GM12864 (cell line): ENCODE measurements at places on chromosomes 16 and 17.

GRCh38 chr16:67336116-67336515 lies 9.5 kb downstream of the LRRC36 start:
- no peak for DNase-seq

DNA sequence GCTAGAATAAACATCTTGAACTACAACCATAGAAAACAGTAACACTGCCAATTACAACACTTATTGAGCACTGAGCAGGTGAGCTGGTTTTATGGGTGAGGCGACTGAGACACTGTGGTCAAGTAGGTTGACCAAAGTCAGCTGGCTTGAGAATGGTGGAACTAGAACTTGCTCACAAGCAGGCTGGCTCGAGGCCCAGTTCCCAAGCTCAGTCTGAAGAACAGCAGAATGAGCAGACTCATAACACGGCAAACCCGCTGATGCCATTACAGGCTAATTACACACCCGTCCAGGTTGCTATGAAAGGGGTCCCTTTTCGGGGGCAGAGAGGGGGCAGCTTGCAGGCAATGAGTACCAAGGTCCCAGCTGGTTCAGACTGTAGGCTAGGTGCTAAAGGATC lies 6.5 kb downstream of the ZZEF1 start:
- no peak for DNase-seq

GRCh38 chr17:4331614-4332013 lies 34.9 kb downstream of the UBE2G1 start:
- DNase-seq = peak; percentile 40

DNA sequence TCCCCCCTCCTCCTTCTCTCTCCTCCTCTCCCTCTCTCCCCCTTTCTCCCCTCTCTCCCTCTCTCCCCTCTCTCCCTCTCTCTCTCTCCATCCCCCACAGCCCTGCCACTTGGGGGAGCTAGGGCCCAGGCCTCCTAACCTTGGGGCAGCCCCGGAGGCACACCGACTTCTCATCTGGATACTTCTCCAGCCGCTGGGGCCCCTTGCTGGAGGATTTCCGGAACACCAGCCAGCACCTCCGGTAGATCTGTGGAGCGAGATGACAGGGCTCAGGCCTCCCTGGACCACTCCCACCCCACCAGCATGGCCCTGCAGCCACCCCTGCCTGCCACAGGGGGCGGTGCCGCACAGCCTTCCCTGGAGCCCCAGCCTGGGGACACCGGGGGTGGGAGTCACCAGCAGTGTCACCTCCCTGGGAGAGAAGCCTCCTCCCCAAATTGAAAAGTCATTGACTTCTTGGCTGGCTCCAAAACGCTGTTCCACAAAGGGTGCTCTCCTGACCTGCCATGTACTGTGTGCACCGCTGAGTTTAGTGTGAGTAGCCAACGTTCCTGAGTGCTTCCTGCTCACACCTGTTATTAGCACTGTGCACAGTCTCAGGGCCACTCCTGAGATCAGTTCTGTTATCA lies 10.5 kb downstream of the DOK4 start:
- DNase-seq = peak; percentile 41

DNA sequence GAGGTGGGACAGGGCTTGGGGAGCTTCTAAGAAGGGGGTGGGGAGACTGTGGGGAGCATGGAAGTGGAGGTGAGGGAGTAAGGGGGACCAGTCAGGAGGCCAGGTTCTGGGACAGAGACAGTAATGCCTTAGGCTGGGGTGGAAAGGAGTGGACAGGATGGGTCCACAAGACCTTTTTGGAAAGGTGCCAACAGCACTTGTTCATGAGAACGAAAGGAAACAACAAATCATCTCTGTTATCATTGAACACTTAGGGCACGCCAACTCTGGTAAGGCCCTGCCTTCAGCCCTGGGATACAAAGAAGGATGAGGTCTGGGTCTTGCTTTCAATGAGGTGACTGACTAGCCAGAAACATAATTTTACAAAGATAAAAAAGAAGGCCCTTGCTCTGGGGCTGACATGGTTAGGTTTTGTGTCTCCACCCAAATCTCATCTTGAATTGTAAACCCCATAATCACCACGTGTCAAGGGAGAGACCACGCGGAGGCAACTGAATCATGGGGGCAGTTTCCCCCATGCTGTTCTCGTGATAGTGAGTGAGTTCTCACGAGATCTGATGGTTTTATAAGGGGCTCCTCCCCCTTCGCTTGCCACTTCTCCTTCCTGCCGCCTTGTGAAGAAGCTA lies 113.8 kb downstream of the SLC39A11 start:
- no peak for DNase-seq

GRCh38 chr16:2691491-2692248 lies 9.3 kb downstream of the KCTD5 start:
- no peak for DNase-seq

GRCh38 chr16:85569615-85570212 lies 43.4 kb upstream of the GSE1 start:
- DNase-seq = peak; percentile 78

DNA sequence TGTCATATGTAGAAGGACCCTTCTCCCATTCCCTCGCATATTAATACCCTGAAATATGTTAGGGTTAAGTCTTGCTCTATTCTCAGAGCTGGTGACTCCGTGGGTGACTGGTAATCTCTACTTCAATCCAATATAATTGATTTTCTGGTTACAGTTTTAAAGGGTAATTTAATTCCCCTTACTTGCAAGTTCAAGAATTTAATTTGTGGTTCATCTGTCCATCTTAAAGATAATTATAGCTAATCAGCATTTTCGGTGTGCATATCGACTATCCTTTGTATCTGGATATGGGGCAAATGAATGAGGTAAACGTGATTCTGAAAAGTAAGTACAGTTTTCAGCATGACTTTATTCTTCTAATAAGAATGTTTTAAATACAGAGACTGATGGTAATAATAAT lies 250.0 kb downstream of the CNTNAP4 start:
- no peak for DNase-seq

DNA sequence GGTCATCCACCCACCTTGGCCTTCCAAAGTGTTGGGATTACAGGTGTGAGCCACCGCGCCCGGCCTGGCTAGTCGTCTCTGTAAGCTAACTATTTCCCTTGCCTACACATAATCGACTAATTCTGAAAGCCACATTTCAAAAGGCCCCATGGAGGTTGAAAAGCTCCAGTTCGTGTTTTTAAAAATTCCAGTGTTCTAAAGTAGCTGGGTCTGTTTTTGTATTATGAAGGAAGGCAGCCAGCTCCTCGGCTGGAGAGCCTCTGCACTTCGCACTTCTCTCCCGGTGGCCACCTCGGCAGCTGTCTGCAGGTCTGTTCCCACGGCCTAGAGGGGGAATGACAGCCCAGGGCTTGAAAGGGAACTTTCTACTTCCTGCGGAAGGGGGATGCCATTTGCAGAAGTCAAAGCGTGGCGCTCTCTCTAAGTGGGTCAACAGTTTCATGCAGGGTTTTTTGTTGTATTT lies 16.9 kb downstream of the HASPIN start:
- DNase-seq = no peak

DNA sequence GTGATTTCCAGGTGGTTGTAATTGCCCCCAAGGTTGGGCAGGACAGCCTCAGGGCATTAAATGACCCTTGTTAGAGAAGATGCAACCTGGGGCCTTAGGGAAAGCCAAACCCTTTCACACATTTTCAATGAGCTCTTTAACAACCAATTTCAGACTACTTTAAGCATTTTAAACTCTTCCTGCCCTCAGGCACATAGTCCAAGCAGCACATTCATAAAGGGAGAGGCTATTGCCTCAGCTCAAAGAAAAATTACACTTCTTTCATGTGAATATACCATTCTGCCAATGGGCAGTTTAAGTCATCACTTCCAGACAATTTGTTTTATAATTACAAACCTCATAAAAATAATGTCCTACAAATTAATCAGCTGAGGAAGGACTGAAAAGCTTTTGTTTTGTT lies 544.5 kb downstream of the NPIPA7 start:
- no peak for DNase-seq

DNA sequence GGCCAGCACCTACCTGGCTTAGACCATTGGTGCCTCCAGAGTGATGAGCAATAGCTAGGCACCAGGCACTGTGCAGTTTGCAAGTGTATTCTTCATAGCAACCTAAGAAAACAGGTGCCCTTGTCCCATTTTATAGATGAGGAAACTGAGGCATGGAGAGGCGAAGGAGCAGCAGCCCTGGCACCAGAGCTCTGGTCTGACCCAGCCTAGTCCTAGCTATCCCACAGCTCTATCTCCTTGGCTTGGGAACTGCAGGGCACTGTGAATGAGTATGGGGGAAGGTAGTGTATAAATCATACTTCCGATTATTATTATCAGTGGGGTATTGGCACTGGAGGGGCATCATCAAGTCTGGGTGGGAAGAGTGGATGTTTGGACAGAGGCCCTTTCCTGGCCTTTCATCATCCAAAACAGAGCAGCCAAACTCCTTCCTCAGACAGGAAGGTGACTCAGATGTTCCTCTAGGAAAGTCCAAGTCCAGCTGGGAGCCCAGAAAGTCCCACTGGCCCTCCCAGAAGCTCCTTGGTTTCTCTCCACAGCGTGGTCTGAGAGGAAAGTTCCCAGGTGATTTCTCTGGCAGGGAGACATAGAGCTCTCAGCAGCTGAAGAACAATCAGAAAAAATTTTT lies 32.0 kb upstream of the PLLP start:
- no peak for DNase-seq

- DNase-seq = no peak
These were observed 52.1 kb downstream of the KLHDC4 start for GRCh38 chr16:87713451-87714229.

- DNase-seq = no peak
These were observed 15.0 kb upstream of the SALL1 start for GRCh38 chr16:51166091-51166490.

GRCh38 chr17:36544044-36544306 lies 744 bp upstream of the GGNBP2 start:
- DNase-seq = peak; percentile 35

- DNase-seq = no peak
These were observed 328.8 kb downstream of the CPPED1 start for GRCh38 chr16:12474806-12475410.

DNA sequence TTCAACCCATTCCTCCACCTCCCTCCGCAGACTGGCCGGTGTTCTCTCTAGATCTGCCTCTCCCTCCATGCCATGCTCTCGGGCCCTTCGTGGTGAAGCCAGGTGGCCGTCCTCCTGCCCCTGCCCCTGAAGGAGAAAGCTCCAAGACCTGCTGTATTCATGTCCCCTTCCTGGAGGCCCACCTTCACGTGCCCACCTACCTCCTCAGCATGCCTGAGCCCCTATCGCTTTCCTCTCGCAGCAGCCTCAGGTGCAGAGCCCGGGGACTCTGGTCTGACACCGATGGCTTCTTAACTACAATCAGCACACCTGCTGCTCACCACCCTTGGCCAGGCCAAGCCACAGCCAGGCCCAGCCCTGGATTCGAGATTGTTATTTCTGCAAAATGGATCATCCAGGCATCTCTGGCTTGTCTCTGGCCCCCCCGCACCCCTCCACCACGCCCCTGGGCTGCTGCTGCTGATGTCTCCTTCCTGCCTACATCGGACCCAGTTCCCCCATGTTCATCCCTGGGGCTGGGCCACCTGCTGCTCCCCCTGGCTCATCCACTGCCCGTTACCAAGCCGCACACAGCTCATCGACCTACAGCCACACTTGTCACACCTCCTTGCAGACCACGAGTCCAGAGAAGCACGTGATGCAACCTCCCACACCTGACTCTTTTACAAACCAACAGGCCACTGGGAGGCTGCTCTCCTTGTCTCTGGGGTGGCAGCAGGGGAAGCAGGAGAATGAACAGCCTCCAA lies 32.5 kb upstream of the TNFRSF13B start:
- DNase-seq = no peak

GRCh38 chr16:19601083-19601976 lies 45.8 kb downstream of the VPS35L start:
- DNase-seq = peak; percentile 12

DNA sequence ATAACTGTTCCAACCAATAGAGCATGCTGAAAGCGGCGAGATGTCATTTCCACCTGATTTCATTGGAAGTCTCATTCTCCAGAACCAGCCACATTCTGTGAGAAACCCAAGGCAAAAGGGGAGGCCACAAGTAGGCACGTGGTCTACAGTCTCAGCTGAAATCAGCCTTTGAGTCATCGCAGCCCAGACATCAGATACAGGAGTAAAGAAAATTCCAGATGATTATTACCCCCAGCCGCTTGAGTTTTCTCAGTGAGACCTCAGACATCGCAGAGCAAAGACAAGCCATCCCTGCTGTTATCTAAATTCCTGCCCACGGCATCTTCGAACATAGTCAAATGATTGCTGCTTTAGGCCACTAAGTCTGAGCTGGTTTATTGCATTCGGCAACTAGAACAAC lies 23.1 kb downstream of the STAT3 start:
- no peak for DNase-seq

GRCh38 chr16:67719778-67720144 lies 645 bp upstream of the GFOD2 start:
- no peak for DNase-seq

- DNase-seq = no peak
These were observed 98.0 kb downstream of the AMFR start for GRCh38 chr16:56327071-56327928.

DNA sequence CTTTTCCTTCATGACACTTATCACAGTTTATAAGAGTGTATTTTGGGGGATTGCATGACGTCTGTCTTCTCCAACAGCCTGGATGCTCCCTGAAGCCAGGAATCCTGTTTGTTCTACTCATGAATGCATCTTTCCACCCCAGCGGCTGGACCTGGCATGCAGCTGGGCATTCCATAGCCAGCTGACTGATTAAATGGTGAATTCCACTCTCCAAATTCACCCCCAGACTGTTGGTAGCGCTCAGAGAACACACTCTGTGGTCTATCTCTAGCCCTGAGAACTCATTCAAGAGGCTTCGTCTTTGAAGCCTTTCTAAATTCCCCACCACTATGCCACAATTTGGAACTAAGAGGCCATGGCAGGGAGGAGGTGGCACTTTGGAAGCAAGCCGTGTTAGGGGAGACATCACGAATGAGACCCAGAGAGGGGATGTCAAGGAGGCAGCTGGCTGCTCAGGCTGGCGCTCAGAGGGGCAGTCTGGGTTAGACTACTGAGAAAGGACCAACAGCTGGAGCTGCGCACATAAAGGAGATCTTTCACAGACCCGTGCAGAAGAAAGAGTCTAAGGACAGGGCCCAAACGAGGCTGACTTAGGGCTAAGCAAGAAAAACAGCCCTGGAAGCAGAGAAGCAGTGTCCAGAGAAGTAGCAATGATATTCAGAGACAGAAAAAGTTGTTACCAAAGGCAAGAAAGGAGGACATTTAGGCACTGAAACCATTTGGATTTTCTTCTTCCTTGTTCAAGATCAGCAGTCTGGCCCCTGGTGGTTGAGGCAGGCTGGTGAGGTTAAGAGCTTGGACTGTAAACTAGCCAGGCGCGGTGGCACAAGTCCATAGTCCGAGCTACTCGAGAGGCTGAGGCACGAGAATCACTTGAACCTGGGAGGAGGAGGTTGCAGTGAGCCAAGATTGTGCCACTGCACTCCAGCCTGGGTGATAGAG lies 42.4 kb upstream of the ZNF629 start:
- DNase-seq = no peak
